ENCODE measurements at places on chromosomes 7 and 10.

DNA sequence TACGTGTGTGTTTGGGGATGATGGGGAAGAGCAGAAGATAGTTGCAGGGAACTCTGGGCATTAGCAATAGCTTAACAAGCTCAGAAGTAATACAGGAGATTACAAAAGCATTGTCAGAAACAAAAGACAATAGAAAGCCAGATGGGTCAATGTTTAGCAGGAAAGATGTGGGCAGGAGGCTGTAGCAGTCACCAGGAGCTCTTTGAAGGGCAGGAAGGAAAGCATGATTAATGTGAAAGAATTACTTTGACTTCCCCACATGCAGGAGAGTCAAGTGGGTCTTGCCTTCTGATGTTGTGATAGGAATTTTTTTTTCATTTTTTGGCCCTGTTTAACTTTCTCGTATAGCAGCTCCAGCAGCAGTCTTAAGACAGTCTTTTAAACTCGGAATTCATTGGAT, 6.0 kb upstream of the SMNDC1 start:
- no peak for DNase-seq

DNA sequence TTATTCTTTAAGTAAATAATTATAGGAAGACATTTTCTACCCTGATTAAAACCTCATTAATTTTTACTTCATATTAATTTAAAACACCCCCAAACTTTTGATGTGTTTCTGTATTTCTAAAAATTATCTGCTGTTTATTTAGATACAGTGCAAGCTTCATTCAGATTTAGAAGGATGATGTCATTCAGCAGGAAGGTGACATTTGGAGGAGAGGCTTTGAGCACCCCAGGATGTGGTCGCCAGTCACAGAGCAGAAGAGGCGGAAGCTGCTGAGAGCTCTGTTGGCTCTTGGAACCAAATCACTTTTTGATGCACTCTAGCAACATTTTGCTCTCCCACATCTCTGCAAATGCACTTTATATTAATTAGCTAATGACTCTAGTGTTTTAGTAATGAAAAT, 233.9 kb upstream of the CACNA2D1 start:
- no peak for DNase-seq

- no peak for DNase-seq
These were observed 868.9 kb upstream of the AUTS2 start for GRCh38 chr7:68729371-68729770.

GRCh38 chr7:40879941-40880543, 745.2 kb downstream of the SUGCT start:
- no peak for DNase-seq

- no peak for DNase-seq
These were observed 161.9 kb upstream of the ZMIZ1 start for GRCh38 chr10:78906734-78907390.

- no peak for DNase-seq
These were observed 23.2 kb downstream of the STMP1 start for GRCh38 chr7:135685306-135686084.

DNA sequence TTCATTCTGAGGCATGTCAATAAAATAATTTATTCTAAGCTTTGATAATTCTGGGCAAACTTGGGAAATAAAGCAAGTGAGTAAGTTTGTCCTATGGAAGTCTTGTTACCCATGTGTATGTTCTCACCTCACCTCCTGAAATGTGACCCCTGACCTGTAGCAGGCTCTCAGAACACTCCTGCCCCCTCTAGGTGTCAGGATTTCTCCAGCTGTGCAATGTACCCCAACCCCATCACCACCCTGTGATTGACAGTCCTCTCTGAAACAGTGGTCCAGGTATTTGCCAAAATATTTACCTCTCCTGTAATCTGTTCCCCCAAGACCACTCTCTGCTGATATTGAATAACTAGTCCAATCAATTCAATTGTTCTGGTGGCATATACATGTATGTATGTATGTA, 122.6 kb upstream of the PTER start:
- no peak for DNase-seq

DNA sequence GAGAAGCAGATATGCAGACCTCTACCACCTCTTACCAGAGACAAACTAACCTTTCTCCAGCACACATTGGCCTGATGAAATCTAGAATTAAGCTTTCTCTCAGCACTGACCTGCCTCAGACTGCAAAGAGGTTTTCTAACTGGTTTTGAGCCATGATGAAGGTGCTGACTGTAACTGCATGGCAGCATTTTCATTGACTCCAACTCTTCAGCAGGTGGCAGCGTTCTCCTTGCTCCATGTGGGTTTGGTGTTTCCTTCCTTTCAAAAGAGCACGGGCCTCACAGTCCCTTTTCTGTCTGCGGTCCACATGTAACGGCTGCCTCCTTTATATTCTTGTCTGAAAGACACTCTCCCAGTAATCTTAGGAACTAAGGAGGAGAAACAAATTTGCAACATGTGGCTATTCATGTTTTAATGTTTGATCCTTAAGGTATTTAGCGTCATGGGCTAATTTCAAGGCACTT, 12.6 kb downstream of the KLLN start:
- DNase-seq: peak; percentile 65

DNA sequence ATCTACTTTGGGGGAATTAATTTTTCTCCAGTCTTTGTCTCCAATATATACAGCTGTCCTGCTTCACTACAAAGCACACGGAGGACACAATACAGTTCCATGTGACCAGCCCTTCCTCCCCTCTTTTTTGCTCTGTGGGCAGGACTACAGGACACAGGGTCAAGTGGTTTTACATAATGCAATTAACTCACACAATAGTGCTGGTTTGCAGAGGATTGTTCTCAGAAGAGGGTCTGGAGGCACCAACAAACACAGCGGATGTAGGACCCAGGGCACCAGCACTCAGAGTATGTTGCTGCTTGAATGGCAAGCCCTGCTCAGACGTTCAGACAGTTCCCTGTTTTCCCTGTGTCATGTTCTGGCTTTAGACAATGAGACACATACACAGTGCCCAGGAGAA, 52.0 kb upstream of the NPTX2 start:
- no peak for DNase-seq

GRCh38 chr7:50141854-50142253, 48.8 kb upstream of the ZPBP start:
- no peak for DNase-seq

DNA sequence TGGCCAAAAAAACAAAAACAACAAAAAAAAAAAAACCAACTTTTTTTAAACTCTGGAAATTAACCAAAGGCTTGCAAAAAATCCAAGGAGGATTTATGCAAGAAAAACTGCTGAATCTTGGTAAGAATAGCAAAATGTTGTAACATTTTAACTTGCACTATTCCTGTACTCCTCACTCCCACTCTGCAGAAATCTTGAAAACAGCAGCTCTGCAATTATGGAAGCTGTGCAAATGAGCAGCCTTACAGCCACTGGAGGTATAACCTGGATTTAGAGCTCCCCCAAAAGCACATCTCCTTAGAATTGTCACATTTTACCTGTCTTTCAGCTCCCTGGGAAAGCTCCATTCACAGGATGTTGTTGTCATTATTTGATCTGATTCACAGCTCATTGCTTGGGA, 41.8 kb upstream of the LRGUK start:
- DNase-seq: no peak

- no peak for DNase-seq
These were observed 8.7 kb downstream of the ANKRD1 start for GRCh38 chr10:90912174-90912573.

- peak; percentile 91 for DNase-seq
These were observed at the start of gene LMTK2 for GRCh38 chr7:98106647-98107312. LMTK2 (plus strand) TSS chr7:98106862; CDS start chr7:98107178, 316 bp downstream.

- no peak for DNase-seq
These were observed 61.0 kb downstream of the HTR5A start for GRCh38 chr7:155131090-155131489.

DNA sequence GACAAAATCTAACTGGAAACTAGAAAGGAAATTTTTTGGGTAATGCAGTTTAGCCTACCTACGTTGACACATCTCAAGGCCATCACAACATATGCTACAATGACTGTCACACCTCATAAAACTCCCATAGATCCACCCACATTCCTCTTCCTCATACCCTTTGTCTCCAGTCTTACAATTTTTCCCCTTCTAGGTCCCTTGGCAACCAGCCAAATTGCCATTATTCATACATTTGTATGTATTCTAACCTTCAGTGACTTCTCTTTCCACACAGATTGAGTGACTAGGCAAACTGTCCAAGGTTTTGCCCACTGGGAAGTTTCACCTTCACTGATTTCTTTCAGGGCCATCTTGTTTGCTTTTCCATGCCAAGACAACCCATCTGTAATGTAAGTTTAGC, 100.5 kb upstream of the TPK1 start:
- DNase-seq: no peak

GRCh38 chr10:120477021-120477742, 20.2 kb downstream of the PLPP4 start:
- no peak for DNase-seq

DNA sequence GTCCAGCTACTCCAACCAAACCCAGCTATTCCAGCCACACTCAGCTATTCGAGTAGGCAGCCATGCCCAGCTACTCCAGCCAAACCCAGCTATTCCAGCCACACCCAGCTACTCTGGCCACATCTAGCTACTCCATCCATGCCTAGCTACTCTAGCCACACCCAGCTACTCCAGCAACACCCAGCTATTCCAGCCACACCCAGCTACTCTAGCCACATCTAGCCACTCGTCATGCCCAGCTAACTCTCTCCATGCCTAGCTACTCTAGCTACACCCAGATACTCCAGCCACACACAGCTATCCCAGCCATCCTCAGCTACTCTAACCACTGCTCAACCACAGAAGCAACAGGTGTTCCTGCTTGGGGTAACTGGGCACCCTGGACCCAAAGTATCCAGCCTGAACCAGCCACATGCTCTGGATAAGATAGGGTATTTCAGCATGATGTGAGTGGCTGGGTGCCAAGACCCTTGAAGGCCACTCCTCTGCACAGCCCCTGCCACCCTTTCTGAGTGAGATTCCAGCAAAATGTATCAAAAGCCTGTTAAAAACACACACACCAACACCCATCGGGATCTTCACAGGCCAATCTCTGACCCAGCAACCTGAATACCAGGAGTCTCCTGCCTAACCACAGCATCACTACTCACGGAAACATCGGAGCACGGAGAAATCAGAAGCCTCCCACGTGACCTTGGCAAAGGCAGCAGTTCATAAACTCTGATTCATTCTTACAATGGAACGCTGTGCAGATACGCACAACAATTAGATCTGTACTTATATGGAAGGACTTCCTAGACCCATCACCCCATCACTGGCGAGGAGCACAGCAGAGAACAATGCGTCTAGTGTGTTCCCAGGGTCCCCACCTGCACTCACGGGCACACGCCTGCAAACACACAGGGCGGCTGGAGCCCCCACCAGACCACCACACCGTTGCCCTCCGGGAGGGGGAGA, 51.8 kb upstream of the DNAAF5 start:
- DNase-seq: peak; percentile 82
